ENCODE measurements at places on chromosomes 4 and X.

GRCh38 chrX:107968623-107969022 lies 13.5 kb downstream of the TEX13B start:
- DNase-seq, result no peak

GRCh38 chr4:180028682-180029081 lies 2214.5 kb upstream of the TENM3 start:
- peak; percentile 3 for DNase-seq

DNA sequence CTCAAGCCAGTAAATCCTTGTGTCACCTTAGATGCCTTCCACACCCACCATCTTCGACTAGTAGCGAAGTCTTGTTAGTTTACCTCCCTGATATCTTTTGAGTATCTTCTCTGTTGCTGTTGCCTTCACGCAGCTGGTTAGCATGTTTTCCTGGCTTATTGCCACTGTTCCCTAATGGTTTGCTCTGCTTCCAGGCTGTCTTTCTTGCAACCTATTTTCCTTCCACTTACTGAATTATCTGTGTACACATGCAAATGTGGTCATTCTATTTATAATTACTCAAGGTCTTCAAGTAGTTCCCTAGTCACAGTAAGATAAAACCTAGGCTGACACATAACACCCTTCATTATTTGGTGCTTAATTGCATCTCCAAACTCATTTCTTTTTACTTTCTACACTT lies 89.5 kb downstream of the UGT8 start:
- DNase-seq, result no peak

DNA sequence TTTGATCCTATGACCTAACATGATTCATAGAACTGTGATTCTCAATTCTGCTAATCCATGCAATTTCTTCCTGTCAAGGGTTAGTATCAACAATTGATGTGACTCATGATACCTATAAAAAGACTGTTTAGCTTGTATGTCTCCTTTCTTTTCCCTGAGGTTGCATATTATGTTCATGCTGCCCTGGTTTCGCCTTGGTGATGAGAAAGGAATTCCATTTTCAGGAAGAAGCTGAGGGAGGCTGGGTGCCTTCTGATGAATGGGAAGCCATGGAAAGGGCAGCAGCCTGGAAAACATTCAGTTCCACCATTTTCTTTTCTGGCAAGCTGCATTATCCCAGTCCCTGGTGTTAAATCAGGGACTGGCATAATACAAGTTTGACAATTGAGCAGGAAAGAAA lies 976.5 kb downstream of the RPA4 start:
- DNase-seq, result peak; percentile 13

GRCh38 chr4:163148466-163149336 lies 18.0 kb downstream of the NAF1 start:
- no peak for DNase-seq

DNA sequence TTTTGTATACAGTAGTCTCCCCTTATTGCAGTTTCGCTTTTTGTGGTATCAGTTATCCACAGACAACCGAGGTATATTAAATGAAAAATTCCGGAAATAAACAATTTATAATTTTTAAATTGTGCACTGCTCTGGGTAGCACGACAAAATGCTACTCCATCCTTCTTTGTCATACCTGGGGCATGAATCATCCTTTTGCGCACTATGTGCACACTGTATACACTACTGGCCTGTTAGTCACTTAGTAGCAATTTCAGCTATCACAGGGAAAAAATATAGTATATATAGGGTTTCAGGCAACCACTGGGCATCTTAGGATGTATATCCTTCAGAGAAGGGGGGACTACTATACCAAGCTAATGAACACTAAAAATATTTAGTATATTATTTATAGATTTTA lies 198.8 kb upstream of the FAT4 start:
- DNase-seq, result peak; percentile 27

DNA sequence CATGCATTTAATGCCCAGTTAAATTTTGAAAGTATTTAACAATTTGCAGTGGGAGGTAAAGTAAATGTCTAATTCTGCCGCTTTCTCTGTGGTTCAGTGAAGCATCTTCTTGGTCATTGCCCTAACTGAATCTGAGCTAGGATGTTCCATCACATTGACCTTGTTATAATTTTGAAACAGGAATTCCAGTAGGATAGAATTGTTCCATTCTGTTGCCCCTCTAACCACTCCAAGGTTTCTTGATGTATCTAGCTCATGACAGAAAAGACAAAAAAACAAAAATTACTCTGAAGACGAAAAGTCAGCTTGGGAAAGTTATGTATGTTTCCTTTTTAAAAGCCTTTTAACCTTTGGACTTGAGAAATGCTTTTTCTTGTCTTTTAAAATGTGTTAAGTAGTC lies 297.0 kb upstream of the FAT1 start:
- no peak for DNase-seq
